ENCODE measurements at places on chromosomes 1 and 21.
A peak's percentile ranks its signal among the peaks of the same experiment; 100 is the strongest.

- no peak for DNase-seq
Measured at GRCh38 chr21:44779417-44780136, 22.0 kb downstream of the UBE2G2 start.

DNA sequence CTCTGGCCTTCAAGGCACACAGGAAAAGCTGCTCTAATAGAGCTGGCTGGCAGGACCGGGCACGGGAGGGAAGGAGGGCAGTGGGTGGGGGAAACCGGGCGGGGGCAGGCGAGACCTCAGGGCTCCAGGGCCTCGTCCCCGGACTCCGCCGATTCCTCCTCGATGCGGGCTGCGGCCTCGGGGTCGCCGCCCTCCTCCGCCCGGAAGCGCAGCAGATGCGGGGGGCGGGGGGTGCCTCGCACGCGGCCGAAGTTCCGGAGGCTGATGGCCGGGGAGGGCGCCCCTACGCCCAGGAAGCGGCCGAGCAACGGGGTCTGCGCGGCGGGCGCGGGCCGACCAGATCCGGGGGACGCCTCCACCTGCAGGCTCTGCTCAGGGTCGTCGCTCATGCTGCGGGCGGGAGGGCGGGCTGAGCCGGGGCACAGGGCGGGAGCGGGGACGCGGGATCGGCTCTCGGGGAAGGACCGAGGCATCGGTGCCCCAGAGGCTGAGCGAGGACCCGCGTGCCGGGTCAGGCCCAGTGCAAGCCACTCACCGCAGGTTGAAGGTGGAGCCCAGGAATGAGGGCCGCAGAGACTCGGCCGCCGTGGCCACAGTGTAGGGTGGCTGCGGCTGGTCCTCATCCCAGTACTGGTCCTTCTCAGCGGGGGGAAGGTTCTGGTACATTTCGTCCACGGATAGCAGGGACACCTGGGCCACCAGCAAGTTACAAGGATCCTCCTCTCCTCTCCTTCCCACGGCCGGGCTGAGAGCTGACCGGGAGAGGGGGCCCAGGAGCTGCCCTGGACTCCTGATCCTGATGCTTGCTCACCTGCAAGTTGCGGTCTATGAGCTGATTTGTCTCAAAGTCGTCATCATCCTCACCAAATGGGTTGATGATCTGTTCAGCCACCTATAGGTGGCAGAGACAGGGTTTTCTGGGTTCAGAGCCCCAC is 3.6 kb downstream of the BEST4 start:
- DNase-seq = no peak

DNA sequence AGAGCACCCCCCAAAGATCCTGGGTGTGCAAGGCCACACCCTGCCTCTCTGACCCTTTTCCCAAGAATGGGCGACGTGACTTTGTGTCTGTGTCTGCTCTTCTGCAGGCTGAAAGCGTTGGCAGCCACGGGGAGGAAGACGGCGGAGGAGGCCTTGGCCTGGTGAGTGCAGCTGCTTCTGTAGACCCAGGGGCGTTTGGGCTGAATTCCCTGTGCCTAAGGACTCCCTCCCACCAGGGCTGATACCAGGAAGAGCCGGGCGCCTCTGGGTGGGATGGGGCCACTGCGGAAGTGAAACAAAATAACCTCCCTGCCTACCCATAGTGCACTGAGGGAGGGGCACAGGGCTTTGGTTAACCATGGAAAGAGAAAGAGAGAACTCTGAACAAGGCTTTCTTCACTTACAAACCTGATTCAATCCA is 2.5 kb downstream of the UBASH3A start:
- DNase-seq = no peak

DNA sequence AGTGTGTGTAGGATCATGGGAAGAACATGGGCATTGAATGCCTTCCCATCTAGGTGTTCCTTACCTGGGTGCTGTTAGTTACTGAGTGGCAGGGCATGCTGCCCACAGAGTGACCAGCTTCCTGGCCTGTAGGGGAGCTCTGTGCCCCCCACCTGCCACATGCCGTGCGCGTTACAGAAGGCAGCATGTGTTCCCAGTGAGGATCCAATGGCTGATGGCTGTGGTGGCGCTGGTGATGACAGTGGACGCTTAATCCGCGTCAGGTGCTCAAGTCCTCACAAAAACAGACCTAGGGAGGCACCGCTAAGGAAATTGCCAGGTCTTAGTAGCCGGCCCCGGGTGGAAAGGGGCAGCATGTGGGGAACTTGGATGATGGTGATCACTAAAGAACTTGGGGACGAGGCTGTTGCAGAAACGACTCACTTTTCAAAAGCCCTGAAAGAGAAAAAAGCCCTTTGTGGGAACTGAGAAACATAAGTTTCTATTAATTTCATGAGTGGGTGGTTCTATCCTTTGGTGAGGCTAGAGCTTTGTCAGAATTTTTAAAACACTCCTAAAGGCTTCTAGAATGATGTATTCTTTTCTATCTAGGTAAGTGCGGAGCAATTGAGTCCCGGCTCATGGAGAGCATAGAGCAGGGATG is 93.2 kb downstream of the PRDM2 start:
- DNase-seq = no peak

DNA sequence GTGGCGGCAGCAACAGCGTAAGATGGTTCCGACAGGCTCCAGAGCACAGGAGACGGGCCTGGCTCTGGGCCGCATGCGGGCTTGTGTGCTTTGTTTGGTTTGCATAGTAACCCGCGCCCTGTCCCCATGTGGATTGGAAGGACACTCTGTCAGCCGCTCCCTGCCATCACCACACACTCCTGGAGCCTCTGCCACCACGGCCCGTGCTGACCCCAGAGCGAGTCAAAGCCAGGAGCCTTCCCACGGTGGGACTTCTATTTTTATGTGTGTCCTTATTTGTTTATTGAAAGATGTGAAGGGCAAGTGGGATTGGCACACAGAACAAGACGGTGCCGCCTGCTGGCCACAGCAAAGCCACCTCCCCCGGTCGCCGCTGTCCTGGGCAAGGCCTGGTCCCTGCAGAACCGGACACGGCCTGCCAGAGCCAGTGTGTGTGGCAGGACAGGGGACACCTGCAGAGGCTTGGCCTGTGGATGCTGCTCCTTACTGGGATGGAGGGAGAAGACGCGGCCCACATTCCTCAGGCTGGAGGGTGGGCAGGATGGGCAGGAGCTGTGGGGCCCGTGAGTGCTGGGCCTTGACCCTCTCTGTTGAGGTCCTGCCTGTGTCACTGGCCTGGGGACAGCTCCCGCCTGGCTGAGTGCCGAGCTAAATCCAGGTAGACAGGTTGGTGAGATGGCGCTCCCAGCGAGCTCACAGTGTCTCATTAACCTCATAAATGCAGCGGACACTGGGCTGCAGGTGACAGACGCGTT is 64.4 kb downstream of the AGPAT3 start:
- DNase-seq = no peak

DNA sequence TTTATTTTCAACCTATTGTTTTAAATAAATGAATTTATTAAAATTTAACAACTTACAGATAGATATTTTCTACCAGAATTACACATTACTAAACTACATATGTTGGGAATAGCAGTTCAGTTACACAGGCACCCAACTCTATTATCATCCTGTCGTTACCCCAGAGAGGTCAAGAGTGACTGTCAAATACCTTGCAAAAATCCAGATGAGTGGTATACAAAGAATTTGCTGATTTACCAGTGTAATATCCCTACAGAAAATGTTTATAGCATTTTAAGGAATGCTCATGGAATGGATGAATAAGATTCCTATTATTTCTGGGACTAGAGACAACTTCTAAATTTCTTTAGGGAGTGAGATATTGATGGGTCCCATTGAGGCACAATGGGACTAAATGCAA is 300.7 kb upstream of the RGS18 start:
- DNase-seq = no peak

- no peak for DNase-seq
Measured at GRCh38 chr1:23286401-23286800, 57.7 kb downstream of the HNRNPR start.

GRCh38 chr1:31154632-31155215 is 85.0 kb downstream of the NKAIN1 start:
- DNase-seq = peak; percentile 34

- no peak for DNase-seq
Measured at GRCh38 chr1:65630855-65631254, 161.8 kb upstream of the PDE4B start.

- no peak for DNase-seq
Measured at GRCh38 chr1:158103861-158104522, 76.7 kb upstream of the CD1D start.

- no peak for DNase-seq
Measured at GRCh38 chr1:230270559-230271281, 155.4 kb downstream of the PGBD5 start.

- no peak for DNase-seq
Measured at GRCh38 chr1:234616644-234617043, 6.7 kb upstream of the IRF2BP2 start.

GRCh38 chr1:16172964-16173446 is 17.1 kb upstream of the EPHA2 start:
- no peak for DNase-seq

DNA sequence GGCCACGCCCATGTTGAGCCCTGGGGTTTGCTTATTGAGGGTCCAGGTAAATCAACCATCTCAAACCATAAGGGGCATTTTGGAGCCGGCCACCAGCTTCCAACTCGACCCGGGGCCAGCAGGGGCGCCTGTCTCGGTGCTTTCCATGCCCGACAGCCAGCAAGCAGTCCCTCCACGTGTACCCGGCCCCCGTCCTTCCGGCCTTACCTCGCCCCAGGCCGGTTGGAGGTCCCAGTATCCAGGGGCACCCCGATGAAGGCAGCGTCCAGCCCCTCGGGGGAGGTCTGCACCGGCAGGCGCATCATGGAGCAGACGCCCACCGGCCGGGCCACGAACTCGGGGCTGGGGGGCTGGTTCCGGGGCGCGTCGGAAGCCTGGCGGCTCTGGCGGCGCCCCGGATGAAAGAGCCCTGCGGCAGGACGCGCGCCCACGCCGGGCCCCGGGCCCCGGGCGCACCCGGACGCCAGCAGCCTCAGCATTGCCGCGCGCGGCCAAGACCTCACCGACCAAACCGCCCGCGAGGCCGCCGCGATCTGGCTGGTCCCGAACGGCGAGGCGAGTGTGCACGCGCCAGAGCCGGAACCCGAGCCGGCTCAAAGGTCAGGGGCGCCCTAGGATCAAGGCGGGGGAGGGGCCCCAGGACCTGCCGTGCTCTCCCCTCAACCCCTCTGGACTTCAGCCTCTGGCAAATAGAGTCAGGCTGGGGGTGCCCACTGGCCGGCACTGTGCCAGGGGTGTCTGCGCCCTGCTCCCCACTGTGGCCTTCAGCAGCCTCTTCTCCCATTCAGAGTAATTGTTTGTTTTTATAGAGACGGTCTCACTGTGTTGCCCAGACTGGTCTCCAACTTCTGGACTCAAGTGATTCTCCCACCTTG is at the start of gene AGMAT:
TSS of gene AGMAT (minus strand) at position 563 of the 875 bp plus-strand sequence. CDS start at position 479, 84 bp downstream.
- DNase-seq = peak; percentile 18

DNA sequence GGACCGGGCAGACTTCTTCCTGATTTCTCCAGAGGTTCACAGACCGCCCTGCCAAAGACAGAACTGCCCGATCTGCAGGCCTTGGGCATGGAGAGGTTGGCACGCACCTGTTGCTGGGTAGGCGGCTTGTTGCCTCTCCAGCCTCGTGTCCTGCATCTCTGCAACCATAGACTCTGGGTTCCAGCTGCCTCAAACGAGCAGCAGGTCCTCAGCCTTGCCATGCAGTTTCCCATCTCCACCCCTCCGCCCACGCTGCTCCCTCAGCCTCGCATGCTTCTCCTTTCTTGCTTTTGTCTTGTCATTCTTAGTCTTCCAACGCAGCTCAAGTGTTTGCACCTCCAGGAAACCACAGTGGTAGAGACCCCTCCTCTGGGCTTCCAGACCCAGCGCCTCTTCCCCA is 126.2 kb downstream of the LACTBL1 start:
- DNase-seq = no peak

DNA sequence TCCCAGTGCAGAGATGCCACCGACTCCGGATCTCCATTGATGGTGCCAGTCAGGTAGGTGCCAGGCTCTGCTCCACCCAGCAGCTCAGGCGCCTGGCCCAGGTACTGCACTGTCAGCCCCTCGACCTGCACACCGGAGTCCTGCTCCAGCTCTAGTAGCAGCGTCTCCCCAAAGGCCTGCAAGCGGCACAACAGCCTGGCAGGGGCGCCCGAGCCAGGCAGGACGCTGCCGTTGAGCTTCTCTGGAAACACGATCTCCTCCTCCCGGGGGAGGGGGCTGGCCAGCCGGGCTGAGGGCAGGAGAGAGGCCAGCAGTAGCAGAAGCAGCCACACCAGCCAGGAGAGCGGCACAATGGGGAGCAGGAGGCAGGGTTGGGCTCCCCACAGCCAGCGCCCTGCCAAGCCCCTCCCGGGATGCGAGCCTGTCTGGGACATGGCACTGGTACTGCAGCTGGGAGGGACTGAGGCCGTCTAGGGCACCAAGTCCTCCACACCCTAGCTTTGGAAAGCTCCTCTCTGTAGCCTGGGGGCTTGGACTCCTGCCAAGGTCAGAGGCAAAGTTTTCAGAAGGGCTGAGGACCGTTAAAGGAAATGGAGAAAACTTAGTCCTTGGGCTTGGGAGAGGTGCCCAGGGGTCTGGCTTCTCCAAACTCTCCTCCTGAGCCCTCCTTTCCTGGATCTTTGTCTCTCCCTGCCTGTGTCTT is 509 bp downstream of the ADAMTS4 start:
- no peak for DNase-seq

- no peak for DNase-seq
Measured at GRCh38 chr1:41484402-41485241, at the start of gene EDN2. Gene EDN2, minus strand, starts transcription at chr1:41484683. Its CDS starts 82 bp downstream, at chr1:41484601.

GRCh38 chr1:147618077-147618569 is 52.2 kb downstream of the ACP6 start:
- no peak for DNase-seq

DNA sequence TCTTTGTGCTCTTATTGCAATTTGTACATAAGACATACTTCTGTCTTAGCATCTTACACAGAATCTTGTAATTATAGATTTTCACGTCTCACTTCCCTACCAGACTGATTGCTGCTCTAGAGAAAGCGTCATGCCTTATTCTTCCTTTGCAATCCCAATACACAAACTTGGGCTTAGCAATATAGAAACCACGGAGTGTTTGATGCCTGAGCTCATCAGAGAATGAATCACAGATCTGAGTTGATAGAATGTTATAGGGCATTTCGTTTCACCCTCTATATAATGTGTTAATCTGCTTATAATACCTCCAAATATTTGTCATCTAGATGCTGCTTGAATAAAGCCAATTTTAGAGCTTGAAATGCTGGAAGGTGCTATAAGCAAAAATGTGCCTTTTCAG is 6.6 kb downstream of the FMO1 start:
- no peak for DNase-seq

GRCh38 chr21:42221581-42222345 is 2.8 kb downstream of the ABCG1 start:
- DNase-seq = no peak

DNA sequence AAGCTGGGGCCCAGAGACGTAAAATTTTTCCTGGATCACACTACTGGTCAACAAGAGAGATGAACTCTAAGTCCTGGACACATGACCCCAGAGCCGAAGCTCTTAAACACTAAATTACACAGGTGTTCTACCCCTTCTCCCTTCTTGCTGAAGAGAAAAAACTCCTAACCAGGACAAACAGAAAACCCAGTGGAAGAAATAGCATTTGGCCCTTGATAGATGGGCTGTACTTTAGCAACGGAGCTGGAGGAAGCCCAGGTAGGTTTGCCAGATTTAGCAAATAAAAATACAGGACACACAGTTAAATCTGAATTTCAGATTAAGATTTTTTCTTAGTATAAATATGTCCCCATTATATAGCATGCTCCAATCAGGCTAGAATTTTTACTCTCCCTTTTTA is 72.7 kb downstream of the DIRAS3 start:
- DNase-seq = no peak

- no peak for DNase-seq
Measured at GRCh38 chr1:188668083-188668482, 1809.6 kb downstream of the BRINP3 start.

GRCh38 chr1:212457740-212458338 is 25.1 kb downstream of the NENF start:
- peak; percentile 15 for DNase-seq

Measured in stimulated activated CD8-positive, alpha-beta memory T cell treated with anti-CD3 and anti-CD28 coated beads, Interleukin-7, amount 100 ng/mL, for 1 hour (primary cell).